ENCODE measurements at places on chromosomes 7 and 10. TPM values are rescaled to one million over a fixed set of nuclear protein-coding genes. Genes with fewer than 3 reads are reported as not detected.

Gene EN2
- total RNA-seq: not detected

Gene FGL2
- total RNA-seq: not detected

Gene STAMBPL1
- total RNA-seq: 79.2 TPM

Gene PDE6C
- not detected for total RNA-seq

Gene TMEM229A
- not detected for total RNA-seq

Gene LHFPL3
- total RNA-seq: not detected

Gene MYO1G
- total RNA-seq: 0.08 TPM

Gene GHRHR
- total RNA-seq: not detected

Gene PKD2L1
- total RNA-seq: not detected

Gene RINT1
- 5.7 TPM for total RNA-seq

Gene TRIM8
- total RNA-seq: 82.3 TPM

Gene PTPN20
- not detected for total RNA-seq

Gene CYP2E1
- not detected for total RNA-seq

Gene MOGAT3
- total RNA-seq: 8.2 TPM

Gene PLPP4
- total RNA-seq: not detected

Gene CYP2W1
- 1.9 TPM for total RNA-seq

Gene EEPD1
- 44.7 TPM for total RNA-seq

- peak; percentile 16 for DNase-seq
These were observed 82.3 kb downstream of the KMT2E start for GRCh38 chr7:105096306-105096705.

GRCh38 chr7:124031919-124032318 lies 948 bp downstream of the TMEM229A start:
- DNase-seq: no peak

DNA sequence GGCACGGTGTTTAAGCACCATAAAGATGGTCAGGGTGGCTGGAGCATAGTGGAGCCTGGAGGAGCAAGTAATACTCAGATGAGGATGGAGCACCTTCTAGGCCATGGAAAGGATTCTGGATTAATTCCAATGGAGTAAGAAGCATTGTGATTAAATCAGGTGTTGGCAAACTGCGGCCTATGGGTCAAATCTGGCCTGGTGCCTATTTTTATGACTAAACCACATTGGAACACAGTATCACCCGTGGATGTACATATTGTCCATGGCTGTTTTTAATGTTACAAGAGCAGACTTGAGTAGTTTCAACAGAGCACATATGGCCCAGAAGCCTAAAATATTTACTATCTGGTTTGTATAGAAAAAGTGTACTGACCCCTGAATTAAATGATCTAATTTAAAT lies 49.9 kb upstream of the TMEM248 start:
- no peak for DNase-seq

DNA sequence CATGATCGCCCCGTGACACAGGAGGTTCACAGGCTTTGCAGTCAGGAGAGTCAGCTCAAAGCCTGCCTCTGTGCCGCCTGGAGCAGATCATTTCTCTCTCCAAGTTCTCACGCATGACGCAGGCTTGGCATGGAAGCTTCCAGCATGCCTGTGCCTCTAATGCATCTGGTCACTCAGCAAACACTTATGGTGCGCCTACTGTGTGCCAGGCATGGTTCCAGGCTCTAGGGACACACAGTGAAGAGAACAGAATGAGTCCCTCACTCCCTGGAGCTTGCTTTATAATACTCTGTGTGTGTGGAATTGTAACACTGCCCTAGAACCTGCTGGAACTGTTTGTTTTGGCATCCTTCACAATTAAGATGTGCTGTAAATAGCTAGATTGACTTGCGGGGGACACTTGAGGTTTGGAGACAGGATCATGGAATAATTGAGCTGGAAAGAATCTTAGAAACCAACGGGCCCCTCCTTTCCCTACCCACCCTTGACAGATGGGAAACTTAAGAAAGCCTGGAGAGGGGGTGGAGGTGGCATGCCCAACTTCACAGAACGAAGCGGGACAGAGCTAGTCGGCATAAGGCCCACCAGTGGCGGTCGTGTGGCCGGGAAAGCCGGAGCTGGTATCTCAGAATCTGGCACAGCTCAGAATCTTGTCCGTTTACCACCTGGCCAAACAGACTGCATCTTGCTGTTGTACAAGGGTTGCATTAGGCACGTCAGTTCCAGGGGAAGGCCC lies 4.6 kb upstream of the MYH16 start:
- no peak for DNase-seq

- DNase-seq: no peak
These were observed 20.5 kb downstream of the ARHGAP12 start for GRCh38 chr10:31908157-31908556.

DNA sequence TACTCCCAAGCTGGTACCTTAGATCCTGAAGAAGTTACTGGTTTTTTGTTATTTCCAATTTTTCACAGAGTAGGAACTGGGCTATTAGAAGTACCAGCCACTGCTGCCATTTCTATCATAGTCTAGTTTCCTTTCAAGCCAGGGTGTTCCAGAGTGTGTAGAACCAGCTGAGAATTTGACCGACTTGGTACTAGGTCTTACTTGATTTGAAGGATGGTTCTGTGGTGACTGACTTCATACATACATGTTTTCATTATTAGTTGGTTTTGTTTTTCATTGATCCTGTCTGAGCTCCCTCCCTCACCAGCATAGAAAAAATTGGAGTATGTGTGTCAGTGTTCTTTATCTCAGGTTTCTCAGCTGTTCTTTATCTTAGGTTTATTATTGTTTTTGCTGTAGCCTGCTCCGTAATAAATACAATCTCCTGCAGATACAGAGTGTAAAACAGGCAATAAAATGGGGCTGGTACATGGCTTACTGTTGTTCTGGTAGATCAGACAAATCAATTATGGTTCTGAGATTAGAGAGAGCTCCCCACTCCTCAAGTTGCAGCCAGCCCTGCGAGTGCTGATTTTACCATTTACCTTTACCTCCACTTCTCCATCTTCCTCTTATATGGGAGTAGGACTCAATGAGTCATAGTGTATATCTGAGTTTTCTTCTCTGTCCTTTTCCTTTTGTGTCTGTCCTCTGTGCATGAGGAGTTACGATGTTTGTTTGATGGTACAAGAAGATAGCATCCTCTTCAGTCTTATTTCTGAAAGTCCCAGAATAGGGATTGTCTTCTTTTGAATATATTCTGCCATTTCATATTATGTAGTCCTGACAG lies 122.6 kb downstream of the LRRC4 start:
- no peak for DNase-seq

DNA sequence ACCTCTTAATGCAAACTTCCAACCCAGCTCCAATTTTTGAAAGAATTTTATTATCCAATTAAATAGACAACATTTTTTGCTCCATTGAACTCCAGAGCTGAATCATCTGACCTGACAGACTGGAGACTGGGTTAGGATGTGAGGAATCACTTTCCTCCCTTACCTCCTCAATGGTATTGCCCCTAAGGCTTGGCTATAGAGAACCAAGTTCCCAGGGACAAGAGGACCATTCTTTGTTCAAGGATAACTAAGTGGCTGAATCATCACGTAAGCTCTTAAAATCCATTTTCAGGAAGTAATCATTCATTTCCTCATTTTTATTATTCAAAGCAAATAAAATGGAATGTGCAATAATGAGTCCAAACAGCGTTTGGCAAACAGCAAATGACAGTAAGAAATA lies 335.1 kb downstream of the GATA3 start:
- DNase-seq: peak; percentile 61

GRCh38 chr10:113087165-113088029 lies 137.3 kb downstream of the TCF7L2 start:
- peak; percentile 94 for DNase-seq

DNA sequence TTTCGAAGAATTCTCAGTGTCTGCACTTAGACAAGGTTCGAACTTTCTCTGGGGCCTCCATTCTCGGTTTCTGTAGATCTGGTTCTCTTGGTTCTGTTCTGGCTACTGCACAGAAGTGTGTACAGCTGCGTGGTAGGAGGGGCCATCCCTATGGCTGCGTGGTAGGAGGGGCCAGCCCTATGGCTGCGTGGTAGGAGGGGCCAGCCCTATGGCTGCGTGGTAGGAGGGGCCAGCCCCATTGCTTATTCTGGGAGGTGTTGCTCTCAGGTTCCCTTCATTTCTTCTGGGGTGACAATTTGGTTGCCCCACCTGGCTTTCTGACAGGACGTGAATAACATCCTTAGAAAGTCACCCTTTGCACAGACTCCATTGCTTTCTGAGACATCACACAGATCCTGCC lies 65.2 kb upstream of the CHST15 start:
- DNase-seq: no peak

DNA sequence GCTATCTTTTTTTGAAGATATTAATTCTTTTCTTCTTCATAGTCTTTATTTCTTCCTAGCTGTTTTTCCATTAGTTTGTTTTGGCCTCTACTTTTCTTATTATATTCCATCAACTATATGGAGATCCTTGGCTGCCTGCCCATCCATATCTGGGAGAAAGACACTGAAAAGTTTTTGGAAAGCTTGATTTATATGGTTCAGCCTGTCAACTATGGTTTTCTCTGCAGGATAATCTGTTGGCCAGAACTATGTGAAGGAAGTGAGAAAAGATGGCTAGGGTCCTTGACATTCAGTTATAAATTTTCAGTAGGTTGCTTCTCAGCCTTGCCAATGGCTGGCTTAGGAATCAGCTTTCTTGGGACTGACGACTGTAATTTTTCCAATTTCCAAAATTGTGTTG lies 10.0 kb upstream of the CDK14 start:
- DNase-seq: no peak

- DNase-seq: no peak
These were observed 29.4 kb upstream of the GPR26 start for GRCh38 chr10:123636598-123637325.

DNA sequence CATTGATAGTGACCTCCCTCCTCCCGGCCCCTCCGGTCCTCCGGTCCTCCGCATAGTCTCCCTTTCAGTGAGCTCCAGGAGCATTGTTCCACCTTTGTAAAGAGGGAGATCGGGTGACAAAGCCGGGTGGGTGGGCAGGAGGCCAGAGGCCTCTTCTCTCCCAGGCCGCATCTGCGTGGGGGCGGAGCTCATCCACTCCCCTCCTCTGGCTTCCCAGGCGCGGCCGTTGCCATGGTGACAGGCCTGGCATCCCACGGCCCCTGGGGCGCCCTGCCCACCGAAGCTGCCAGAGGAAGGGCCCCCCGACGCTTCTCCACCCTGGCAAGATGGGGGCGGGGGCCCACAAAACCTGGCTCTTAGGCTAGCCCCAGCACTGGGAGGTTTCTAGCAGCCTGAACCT lies 4.4 kb upstream of the FZD9 start:
- DNase-seq: no peak

DNA sequence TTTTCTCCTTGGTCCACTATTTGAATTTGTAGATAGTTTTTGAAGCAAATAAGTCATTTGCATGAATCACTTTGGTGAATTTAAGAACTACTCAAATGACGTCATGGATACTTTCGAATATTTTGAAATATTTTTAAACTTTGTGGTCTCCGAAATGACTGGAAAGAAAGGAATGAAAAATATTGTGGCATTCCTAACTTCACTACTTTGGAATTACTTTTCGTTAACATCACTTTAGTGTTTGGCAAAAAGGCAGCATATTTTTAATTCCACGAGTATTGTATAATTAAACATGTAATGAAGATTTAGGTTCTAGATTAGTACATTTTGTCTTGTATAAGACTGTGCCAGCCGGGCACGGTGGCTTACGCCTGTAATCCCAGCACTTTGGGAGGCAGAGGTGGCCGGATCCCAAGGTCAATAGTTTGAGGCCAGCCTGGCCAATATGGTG lies 35.3 kb upstream of the ZRANB1 start:
- no peak for DNase-seq

GRCh38 chr10:124423813-124424212 lies 5.1 kb upstream of the OAT start:
- no peak for DNase-seq

DNA sequence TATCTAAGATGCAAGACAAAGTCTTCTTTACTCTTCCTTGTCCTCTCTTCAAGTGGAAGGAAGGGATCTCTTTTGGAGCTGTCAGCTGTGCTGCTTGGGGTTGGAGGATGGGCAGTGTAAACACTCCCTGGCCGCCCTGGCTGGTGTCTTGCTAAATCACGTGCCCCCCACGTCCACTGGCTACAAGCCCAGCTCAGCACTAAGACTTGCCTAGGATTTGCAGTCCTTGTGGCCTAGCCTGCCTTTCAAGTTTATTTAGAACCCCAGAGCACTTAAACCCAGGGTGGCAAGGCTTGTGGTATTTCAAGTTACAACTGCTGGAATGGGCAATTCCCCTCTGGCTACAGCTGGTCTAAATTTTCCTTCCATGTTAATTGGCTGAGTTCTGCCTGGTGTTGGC lies 272.4 kb upstream of the MYO3A start:
- DNase-seq: no peak

DNA sequence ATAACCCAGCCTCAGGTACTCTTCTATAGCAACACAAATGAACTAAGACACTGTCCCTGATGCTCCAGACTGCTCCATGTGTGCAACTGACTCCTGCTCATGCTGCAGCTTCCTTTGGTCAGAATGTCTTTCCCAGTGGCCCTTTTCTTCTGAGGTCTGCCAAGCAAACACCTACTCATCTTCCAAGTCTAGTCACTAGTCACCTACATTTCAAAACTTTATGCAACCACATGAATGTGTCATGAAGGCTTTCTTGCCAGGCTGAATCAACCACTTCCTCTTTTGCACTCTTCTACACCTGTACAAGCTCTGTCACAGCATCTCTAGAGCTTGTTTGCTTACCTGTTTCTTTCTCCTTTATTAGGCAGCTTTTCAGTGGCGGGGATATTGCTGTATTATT lies 75.8 kb downstream of the LSMEM1 start:
- peak; percentile 43 for DNase-seq

DNA sequence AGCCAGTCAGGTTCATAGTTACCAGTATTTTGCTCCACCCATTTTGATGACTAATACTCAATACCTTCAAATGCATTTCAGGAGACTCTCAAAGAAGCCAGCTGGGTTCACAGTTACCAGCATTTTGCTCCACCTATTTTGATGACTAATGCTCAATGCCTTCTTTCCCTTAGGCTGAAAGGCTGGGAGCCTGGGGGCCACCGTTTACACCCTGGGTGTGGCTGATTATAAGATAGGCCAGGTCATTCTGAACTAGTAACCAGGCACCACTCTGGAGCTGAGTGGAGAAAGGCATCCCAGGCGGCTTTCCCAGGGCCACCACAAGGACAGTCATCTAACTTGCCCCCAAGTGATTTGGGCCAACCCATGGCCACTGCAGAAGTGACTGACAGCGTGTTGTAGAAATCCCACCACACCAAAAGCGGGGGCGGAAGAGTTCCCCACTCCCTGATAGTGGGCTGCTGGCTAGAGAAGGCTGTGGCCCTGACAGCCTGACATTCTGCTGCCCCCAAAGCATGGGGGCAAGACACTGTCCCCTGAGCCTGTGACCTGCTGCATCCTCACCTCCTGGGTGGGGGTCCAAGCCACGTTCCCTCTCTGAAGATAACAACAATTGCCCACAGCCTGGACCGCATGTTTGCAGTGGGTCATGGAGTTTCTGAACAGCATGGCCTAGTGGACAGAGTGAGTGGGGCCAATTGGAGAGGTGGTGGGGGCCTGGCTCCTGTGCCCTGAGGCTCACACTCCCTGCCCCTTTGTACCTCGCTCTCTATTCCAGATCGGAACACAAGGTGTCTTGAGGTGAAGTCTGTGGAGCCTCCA lies 23.0 kb upstream of the ZNF488 start:
- DNase-seq: peak; percentile 98

- no peak for DNase-seq
These were observed 95.4 kb downstream of the TAX1BP1 start for GRCh38 chr7:27835376-27835775.
